ENCODE measurements at places on chromosomes 6 and 20. TPM values are rescaled to one million over a fixed set of nuclear protein-coding genes. Genes with fewer than 3 reads are reported as not detected.

DNA sequence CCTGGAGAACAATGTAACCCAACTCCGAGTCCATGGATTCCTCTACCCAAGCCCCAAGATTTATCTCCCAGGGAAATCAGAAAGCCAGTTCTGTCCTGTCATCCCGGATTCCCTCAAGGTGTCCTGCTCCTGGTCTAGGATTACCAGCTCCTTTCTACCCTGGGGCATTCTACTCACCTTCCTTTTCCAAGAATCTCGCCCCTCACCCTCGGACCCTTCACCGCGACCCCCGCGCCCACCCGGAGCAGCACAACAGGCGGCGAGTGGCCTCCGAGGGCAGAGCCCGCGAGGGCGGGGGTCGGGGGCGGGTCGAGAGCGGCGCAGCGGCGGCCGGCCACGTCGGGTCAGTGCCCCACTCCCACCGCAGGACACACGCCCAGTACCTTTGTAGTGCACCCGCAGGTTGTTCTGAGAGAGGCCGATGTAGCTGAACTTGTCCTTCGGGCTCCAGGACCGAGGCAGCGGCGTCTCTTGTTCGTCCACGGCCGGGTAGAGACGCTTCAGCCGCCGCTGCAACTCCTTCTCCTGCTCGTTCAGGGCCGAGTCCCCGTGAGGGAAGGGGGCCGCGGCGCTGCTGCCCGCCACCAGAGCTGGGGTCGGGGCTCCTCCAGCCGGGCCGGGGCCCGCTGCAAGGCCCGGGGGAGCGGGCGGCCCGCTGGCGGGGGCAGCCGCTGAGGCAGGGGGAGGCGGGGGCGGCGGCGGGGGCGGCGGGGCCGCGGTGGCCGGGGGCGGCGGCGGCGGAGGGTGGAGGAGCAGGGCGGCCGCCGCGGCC is 897 bp downstream of the RANBP9 start:
- peak; percentile 44 for DNase-seq

The ITCH gene
- total RNA-seq = 63.7 TPM

GRCh38 chr20:57536771-57537724 is 12.1 kb upstream of the CTCFL start:
- DNase-seq = no peak

- no peak for DNase-seq
These were observed 10.3 kb downstream of the KCNK5 start for GRCh38 chr6:39218868-39219567.

The AARS2 gene
- total RNA-seq = 6.1 TPM

DNA sequence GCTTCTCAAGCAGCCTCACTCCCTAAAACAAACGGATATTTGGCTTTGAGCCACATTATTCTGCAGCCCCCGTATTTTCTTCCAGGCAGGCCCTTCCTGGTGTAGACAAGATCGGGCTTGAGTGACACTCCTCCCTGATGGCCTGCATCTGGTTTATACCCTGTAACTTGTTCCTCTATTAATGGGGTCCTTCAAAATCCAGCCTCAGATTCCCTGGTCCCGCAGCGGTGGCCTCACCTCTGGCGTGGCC is 375 bp upstream of the TMEM14C start:
- no peak for DNase-seq

DNA sequence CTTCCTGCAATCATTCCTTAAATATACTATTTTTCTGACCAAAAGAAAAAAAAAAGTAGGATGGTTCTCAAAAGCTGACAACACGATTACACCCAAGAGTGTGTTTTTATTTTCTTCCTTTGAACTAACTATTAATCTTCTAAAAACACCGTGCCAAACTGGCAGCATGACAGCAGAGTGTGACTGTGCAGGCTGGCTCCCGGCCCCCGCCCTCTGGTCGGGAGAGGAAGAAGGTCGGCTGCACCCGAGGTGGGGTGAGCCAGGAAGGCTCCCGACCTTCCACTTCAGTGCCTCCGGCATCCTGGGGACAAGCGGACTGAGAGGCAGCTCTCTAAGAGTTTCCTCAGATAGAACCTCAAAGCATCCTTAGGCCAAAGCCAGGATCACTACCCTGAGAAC is 29.2 kb downstream of the SLC22A23 start:
- no peak for DNase-seq

Measured in myocyte (in vitro differentiated cells).